Heart left ventricle (tissue), 16 donors: ENCODE measurements at places on chromosomes 5 and 9. TPM values are rescaled to one million over a fixed set of nuclear protein-coding genes. Genes with fewer than 3 reads are reported as not detected.

The TPD52L3 gene
- not detected for total RNA-seq

The ANKRD33B gene
- 3.1 TPM for total RNA-seq

The PRRX2 gene
- 0.22 TPM for total RNA-seq

The DNAJC21 gene
- 54.3 TPM for total RNA-seq

The NAIF1 gene
- 7.2 TPM for total RNA-seq

The HMCN2 gene
- total RNA-seq, result 2.7 TPM

The RASA1 gene
- 16.3 TPM for total RNA-seq

The GPBP1 gene
- total RNA-seq, result 46.5 TPM

The FAM153A gene
- total RNA-seq, result 7.9 TPM

The NR5A1 gene
- not detected for total RNA-seq

The TMCO6 gene
- total RNA-seq, result 3.2 TPM

The SPATA31E1 gene
- not detected for total RNA-seq

The ENG gene
- 125 TPM for total RNA-seq

The KCNT1 gene
- total RNA-seq, result 0.54 TPM

The UNC5A gene
- total RNA-seq, result not detected

The FOXD1 gene
- total RNA-seq, result not detected
